ENCODE measurements at places on chromosomes 4 and X.

DNA sequence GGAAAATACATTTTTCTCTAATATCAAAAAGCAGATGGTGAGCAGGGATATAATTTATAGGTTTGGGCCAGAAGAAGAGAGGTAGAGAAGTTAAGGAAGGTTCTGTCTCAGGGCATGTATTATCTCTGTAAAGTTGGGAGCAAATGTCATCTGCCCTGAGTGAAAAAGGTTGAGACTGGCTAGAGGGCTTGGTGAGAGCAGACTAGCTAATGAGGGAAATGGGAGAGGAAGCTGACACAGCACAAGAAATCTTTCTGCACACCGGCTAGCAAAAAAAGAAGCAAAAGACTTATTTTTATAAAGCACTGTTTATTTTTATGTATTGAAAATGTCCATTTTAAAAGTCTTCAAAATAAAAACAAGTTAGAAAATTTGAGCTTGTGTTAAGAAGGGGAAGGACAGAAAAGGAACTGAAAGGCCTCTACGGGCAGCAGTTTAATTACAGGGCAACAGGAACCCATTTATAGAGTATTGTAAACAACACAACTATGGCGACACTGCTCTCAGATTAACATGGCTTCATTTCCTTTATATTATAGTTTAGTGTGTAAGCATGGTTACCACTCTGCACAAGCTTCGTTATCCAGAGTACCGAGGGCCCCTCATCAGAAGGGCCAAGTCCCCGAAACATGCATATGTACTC, 17.4 kb downstream of the CD40LG start:
- no peak for DNase-seq

DNA sequence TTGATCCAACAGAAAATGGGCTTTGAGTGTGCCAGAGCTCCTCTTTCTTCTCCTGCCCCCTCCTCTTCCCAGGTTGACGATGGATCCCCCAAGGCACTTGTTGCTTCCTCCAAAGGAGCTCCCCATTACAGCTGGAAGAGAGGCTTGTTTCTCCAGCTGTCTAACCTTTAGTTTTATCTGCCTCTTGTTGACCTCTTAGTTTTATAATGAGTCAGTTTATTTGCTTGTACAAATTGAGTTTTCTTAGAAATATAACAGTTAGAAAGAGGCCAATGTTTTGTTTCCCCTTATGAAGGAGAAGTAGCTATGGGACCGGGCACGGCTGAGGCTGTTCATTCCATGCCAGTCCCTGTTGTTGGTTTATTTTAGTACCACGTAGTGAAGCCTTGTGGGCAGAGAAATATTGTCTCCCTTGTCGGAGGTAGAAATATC, 158.2 kb downstream of the SPRY1 start:
- no peak for DNase-seq

DNA sequence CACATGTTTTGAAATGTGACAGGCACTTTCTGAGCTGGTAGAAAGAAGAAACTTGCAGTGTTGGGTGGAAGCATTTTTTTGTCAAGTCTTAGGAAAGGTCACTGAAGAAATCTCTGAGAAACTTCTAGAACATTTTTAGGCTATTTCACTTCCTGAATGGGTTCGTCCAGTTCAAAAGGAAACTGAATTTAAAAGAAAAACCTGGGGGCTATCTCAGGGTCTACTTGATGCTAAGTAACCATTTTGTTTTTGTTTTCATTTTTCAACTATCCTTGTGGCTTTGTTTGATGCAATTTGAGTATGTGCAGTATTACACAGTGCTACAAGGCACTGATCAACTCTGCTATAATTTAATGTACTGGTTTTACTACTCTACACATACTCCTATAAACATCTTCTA, 34.0 kb upstream of the AMOT start:
- no peak for DNase-seq

DNA sequence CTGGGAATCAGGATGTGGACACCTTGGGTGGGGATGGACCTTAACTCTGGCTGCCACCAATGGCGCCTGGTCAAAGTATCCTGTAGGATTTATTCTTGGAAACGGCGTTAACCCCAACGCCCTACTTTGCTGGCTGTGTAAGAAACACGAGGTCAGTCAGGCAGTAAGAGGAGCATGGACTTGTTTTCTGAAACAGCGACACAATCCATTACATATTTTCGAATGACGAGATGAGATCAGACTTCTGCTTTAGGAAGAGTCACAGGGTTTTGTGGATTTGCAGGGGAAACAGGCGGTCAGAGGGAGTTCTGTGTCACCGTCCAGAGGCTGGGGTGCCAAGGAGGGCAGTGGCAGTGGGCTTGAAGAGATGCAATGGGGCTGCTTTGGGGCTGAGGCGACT, 92.2 kb downstream of the TBL1X start:
- no peak for DNase-seq

GRCh38 chr4:165470009-165470408, 91.2 kb downstream of the CPE start:
- no peak for DNase-seq

DNA sequence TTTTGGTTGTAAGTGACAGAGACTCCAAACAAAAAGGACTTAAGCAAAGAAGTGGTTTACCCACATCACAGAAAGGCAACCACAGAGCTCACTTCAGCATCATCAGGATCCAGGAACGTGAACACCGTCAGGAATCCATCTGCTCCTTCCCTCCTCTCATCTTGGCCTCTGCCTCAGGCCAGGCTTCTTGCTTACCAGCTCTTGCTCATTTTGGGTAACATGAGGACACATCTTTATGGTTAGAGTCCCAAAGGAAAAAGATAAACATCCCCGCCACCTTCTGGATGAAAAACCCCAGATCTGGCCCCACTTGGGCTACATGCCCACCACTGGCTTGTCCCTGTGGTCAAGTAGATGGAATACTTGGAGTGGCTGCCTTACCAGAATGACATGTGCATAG, 176.8 kb upstream of the RPL34 start:
- DNase-seq, result no peak

- DNase-seq, result no peak
Measured at GRCh38 chrX:12843061-12843667, 23.7 kb upstream of the TLR7 start.

DNA sequence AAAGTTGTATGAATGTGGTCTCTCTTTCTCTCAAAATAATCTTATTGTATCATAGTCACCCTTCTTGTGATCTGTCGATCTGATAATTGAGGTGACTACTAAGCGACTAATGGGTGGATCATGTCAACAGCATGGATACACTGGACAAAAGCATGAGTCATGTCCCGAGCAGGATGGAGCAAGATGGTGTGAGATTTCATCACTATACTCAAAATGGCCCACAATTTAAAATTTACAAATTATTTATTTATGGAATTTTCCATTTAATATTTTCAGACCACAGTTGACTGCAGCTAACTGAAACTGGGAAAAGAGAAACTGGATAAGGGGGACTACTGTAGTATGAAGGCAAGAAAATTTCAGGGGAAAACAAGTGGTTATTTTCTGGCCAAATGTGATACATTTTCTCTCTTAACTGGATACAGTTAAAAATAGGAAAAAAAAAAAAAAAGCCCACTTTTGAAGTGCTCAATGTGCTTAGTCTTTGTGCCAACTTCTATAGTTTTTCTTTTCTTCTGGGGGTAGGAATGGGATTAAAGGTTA, 25.3 kb downstream of the FAM241A start:
- DNase-seq, result no peak

DNA sequence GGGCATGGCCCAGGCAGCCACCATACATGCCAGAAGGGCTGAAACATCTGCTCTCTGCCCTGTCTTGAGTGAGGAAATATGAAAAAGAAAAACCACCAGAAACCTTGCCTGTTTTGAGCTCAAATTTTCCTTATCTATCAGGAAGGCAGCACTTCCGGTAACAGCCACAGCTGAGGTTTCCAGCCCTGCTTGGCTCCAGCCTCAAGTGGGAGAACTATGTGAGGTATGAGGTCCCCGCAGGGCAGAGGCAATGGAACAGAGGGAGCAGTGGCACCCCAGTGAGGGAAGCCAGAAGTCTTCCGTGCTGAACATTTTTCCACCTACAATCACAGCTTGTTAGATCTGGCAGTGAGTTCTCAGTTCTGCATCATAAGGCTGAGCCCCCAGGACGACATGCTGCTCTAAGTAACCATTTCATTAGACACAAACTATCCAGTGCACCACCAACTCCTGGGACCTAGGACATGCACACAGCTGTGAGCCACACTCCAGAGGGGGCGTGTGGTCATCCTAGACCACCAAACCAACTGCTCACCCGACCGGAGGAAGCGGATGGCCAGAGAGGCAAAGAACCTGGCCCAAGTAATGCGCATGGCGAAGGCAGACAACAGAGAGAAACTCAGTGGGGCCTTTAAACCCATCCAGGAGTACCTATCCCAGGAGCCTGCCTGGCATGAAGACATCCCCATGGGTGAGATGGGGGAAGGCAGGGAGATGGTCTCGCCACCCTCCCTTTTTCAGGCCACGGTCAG, 22.6 kb downstream of the WDR1 start:
- DNase-seq, result no peak

GRCh38 chrX:71053217-71053621, 14.9 kb downstream of the SNX12 start:
- peak; percentile 11 for DNase-seq

DNA sequence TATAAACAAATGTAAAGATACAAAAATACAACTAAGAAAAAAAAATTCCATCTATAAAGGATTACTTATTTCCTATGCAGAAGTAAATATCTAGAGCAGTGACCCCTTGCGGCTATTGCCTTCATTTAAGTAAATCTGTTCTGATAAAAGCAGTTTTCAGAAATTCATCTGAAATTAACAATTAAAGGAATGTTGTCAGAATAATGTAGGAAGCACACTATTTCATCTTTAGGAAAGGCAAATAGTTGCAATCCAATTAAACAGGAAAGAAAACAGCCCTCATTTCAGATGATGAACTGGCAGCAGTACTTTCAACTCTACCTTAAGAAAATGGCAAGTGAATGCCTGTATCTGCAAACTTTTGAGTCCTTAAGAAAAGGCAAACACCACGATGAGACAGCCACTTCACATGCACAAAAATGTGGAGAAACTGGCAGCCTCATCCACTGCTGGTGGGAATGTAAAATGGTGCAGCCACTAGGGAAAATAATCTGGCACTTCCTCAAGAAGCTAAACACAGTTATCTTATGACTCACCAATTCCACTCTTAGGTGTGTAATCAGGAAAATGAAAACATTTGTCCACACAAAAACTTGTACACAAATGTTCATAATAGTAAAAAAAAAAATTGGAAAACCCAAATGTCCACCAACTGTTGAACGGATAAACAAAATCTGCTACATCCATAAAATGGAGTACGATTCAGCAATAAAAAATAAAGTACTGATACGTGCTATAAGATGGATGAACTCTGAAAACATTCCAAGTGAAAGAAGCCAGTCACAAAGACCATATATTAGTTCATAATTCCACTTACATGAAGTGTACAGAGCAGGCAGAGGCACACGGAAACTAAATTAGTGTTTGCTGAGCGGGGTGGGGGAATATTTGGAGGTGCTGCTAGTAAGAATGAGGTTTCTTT, 2.0 kb upstream of the THAP9 start:
- DNase-seq, result no peak

DNA sequence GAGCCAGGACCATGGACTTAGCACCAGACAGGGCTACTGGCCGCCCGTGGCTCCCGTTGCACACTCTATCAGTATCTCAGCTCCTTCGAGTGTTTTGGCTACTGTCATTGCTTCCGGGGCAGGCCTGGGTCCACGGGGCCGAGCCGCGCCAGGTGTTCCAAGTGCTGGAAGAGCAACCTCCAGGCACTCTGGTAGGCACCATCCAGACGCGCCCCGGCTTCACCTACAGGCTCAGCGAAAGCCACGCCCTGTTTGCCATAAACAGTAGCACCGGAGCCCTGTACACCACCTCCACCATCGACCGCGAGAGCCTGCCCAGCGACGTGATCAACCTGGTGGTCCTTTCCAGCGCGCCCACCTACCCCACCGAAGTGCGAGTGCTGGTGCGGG, 1.6 kb downstream of the FAT4 start:
- DNase-seq, result no peak

GRCh38 chrX:3443184-3443583, 96.7 kb upstream of the MXRA5 start:
- DNase-seq, result no peak

- no peak for DNase-seq
Measured at GRCh38 chr4:137934911-137935310, 307.2 kb downstream of the SLC7A11 start.

GRCh38 chr4:26787461-26788340, 72.9 kb upstream of the STIM2 start:
- DNase-seq, result peak; percentile 56

- no peak for DNase-seq
Measured at GRCh38 chr4:151921386-151921785, 160.6 kb upstream of the GATB start.

DNA sequence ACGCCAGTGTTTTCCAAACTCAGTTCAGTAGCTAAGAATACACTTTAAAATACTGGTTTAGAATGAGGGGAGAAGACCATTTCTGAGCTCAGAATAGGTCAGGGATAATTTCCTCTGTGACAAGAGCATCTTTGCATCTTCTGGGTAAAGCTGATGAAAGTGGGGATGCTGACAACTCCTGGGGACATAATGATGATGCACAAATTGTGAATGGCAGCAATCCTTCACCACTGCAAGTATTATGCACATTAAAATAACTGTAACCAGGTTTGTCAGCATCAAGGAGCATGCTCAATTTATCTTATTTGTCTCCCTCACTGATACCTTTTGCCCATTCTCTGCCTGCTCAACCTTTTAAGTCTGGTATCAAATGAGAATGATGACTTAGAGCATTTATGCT, 248.2 kb downstream of the EPHA5 start:
- DNase-seq, result no peak

GRCh38 chr4:3779509-3779908, 13.3 kb downstream of the ADRA2C start:
- DNase-seq, result no peak

GRCh38 chrX:118577041-118577440, 81.4 kb downstream of the DOCK11 start:
- DNase-seq, result no peak

DNA sequence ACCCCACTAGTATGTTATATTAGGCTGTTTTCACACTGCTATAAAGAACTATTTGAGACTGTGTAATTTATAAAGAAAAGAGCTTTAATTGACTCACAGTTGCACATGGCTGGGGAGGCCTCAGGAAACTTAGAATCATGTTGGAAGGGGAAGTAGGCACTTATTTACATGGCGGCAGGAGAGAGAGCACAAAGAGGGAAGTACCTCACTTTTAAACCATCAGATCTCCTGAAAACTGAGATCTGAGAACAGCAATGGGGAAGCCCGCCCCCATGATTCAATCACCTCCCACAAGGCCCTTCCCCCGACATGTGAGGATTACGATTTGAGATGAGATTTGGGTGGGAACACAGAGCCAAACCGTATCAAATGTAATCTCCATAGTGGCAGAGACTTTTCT, 45.4 kb upstream of the XK start:
- DNase-seq, result no peak

Data from putamen (tissue), 1 donor.